ENCODE measurements at places on chromosomes 6 and 20.

- DNase-seq: no peak
Measured at GRCh38 chr20:23995905-23996666, 7.5 kb upstream of the GGTLC1 start.

GRCh38 chr6:65110031-65110430, 597.0 kb downstream of the EYS start:
- DNase-seq: no peak

- DNase-seq: no peak
Measured at GRCh38 chr6:55726144-55726543, 147.2 kb upstream of the HMGCLL1 start.

- peak; percentile 51 for DNase-seq
Measured at GRCh38 chr6:10558565-10558964, 37.4 kb downstream of the GCNT2 start.

DNA sequence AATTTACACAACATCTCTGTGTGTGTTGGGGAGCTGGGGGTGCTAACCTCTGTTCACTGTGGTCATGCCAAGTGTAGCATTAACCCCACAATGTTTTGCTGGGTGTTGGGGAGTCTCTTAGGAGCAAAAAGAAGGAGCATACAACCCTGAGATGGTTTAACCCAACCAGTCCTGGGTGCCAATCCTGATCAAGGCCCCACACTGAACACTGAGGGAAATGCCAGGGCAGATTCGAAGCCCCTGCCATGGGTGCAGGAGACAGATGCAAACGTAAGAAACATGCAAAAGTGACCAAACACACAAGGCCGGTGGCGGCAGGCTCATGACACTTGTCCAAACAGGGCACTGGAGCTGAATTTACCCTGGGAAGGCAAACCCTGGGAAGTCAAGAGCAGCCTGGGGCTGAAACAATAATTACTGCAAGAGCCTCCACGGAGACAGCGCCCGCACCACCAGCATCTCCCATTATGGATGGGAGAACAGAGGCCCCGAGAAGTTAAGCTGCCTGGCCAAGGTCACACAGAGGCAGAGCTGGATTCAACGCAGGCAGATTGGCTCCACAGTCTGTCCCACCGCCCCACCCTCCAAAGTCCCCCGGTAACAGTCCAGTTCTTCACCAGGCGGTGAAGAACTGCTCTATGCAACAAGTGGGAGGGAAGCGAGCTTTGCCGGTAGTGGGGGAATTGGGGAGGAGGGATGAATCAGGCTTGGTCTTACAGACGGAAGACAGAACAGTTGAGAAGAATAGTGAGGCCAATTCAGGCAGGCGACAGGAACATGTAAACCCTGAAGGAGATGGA, 8.5 kb downstream of the ACSS1 start:
- DNase-seq: no peak

- DNase-seq: no peak
Measured at GRCh38 chr20:59207742-59208357, 44.2 kb downstream of the ZNF831 start.

GRCh38 chr6:20564777-20565176, 30.5 kb downstream of the CDKAL1 start:
- no peak for DNase-seq

DNA sequence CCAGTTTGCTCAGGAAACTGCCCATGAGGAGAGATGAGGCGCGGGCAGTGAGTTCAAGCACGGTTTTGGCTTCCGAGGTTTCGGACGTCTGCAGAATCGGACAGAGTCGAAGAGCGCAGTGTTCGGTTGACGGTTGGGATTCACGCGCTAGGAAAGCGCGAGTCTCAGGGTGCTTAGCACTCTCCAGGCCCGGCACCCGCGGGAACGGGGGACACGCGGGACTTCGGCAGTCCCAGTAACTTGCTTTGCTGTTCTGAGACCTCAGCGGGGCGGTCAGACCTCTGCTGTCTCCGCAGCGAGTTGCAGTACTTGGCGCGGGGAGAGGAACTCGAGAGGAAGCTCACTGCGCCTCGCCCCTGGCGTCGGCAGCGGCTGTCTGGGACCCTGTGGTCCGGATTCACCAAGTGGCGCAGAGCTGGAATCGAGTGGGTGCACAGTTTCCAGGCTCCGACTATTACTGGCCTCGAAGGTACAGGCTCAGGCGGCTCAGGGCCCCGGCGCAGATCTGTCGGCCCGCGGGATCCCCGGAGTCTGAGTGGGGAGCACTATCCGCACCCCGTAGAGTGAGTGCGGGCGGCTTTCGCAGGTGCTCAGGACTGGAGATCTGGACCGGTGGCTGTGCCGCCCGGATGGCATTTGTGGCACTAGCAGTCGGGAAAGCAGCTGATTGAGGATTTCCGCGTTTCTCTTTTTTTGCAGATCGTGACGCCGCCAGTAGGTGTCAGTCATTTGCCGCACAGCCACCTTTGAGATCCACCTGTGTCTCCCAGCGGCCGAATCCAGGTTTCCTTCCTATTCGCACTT, at the start of gene POM121L2:
TSS of gene POM121L2 (minus strand) at position 128 of the 804 bp plus-strand sequence. CDS start at position 25, 103 bp downstream.
- DNase-seq: peak; percentile 20
